ENCODE measurements at places on chromosomes 3 and 15.

DNA sequence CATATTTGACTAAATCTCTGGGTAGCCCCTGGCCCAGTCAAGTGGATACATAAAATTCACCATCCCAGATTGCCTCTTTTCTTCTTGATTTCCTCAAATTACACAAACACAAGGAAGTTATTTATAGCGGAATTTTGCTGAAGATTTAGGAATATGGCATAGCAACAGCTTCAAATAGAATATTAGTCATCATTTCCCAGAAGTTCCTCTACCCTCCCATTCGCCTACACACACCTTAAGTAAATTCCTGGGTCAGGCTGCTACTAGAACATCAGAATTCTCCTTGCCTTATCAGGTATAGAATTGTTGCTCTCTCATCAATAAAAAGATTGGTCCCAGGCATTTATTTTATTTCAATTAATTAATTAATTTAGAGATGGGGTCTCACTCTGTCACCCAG lies 31.6 kb downstream of the MESD start:
- no peak for DNase-seq

- DNase-seq: no peak
Observed at GRCh38 chr3:67048067-67048714, 50.1 kb downstream of the KBTBD8 start.

DNA sequence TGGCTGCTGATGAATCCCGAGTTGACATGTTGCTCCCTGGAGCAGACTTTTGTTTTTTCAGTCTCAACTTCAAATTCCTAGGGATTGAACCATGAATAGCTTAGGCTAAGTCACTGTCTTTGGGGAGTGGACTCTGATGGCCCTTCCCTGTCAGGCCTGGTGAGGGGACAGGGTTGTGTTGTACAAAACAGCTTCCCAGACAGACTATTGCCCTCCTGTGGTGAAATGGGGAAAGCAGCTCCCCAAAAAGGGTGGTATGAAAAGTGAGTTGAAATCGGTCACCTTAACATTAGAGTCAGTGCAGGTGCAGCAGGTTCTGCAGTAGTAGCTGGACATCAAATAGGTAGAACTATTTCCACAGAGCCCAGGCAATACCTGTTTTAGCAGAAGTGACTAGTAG lies 775.6 kb downstream of the ROBO2 start:
- no peak for DNase-seq

- no peak for DNase-seq
Observed at GRCh38 chr15:71776304-71776703, 34.0 kb upstream of the NR2E3 start.

DNA sequence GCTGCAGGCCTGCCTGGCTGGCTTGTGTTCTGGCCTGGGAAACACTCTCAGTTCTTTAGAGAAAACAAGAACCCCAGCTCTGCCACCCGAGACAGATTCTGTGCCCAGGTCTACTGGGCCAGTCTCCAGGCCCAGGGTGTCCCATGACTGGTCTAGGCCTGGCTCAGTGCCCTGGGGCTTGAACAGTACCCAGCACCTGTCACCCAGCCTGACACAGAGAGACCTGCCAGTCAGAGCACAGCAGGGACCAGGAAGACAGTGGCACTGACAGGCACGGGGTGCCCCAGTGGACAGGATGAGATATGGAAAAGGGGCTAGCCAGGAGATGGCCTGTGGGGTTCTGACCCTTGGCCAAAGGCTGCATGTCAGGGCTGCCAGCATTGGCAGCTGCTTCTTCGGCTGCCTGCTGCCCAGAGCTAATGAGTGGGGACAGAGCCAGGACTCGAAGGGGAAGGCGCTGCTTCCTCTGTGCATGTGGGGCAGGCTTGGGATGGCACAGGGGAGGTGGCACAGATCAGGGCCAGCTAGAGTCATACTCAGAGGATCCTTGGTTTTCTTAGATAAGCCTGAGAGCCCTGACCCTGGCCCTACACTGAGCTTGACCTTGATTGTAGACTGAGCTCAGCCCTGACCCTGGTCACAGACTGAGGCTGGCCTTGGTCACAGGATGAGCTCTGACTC lies 15.1 kb downstream of the CCDC33 start:
- DNase-seq: no peak

DNA sequence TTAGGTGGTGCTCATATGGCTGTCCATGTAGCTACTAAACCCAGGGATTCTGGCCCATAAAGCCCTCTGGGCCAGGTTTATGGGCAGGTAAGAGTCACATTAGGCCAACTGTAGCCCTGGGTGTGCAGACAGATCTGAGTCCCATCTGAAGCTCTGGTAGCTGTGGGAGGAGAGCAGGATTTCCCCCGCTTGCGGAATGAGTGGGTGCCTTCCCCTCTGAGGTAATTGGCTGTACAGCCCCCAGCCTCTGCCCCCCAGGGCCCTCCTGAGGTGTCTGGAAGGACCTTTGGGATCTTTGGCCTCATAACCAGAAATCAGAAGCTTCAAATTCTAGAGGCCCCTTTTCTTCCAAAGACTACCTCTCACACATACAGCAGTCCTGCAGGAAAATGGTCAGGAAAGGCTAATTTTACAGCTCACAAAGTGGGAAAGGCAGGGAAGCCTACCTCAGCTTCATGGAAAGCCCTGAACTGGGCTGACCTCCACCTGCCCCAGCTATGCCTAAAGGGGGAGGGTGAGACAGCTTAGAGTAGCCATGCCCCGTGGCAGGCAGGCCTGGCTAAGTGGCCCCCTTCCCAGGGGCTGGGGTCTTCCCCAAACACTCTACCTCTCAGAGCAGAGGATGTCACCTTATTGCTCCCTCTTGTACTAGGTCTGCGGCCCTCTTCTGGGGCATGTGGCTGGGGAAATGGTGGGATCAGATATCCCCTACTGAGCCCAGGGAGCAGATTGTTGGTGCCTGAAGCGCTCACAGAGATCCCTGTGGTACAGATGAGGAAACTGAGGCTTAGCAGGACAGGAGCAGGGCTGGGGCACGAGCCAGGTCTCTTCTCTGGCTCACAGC lies 16.8 kb downstream of the HEMK1 start:
- DNase-seq: no peak

DNA sequence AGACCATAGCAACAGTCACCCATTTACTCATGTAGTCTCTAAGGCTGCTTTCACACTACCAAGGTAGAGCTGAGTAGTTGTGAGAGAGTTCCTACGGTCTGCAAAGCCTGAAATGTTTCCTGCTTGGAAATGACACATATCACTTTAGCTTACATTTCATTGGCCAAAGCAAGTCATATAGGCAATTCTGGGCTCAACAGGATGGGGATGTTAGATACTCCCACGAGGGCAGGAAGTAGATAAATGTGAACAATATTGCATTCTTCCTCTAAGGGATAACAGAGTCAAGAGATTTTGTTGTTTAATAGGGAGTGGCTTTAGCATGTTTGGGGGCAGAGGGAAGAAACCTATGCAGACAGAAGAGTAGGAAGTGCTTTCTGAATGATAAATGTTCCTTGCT lies 355.6 kb upstream of the THRB start:
- no peak for DNase-seq

GRCh38 chr15:99442252-99442897 lies 123.4 kb upstream of the MEF2A start:
- DNase-seq: no peak

GRCh38 chr3:158680861-158681260 lies 8.4 kb upstream of the LXN start:
- DNase-seq: no peak
